ENCODE measurements at places on chromosomes 2 and 18.

GRCh38 chr18:46615720-46616119 is 41.3 kb downstream of the LOXHD1 start:
- no peak for DNase-seq

GRCh38 chr18:62954366-62954765 is 239.0 kb downstream of the PHLPP1 start:
- DNase-seq, result no peak

DNA sequence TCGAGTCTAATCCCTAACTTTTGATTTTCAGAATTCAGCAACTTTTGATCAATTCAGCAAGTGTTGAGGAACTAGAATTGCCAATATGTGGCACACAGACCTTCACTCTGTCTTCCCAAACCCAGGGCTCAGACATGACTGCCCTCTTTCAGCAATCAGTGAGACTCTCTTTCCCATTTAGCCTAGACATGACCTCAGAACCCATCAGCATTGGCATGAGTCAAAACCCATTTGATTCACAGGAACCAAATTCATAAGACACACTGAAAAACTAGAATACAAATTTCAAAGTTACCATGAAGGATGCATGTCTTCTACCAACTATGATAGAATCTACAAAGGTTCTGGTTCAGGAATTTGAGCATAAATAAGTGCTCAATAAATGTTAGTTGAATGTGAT is 113.6 kb upstream of the MAP3K20 start:
- DNase-seq, result no peak

- DNase-seq, result no peak
These were observed 999 bp downstream of the INSIG2 start for GRCh38 chr2:118089139-118089800.

GRCh38 chr2:705971-706511 is 28.8 kb upstream of the TMEM18 start:
- no peak for DNase-seq

All from GDM1 (cell line).